ENCODE measurements at places on chromosomes 4 and X. TPM values are rescaled to one million over a fixed set of nuclear protein-coding genes. Genes with fewer than 3 reads are reported as not detected.

DNA sequence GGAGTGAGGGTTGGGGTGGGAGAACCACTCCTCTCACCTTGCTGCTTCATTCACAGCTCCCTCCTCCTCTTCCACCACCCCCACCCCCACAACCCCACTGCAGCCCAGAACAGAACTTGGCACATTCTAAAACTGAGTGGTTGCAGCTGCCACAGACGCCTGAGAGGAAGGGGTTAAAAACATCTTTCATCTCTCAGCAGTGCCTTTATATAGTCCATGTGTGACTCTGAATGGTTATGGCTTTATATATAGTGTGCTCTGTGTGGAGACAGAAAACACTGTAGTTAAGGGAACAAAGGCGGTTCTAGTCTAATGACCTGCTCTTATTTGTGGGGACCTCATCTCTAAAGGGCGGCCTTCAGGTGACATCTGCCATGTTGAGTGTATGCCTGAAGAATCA lies 144.8 kb downstream of the BCOR start:
- no peaks in the 10 kb centered on the region for H3K4me1 ChIP-seq
- no peaks in the 10 kb centered on the region for H3K36me3 ChIP-seq
- DNase-seq: no peak

- no peaks in the 10 kb centered on the region for H3K27me3 ChIP-seq
- DNase-seq: no peak
- no peaks in the 10 kb centered on the region for H3K36me3 ChIP-seq
- no peak overlapping the region for H3K4me3 ChIP-seq
- no peak overlapping the region for H3K27ac ChIP-seq
Measured at GRCh38 chrX:120726294-120726693, 96.4 kb upstream of the C1GALT1C1 start.

DNA sequence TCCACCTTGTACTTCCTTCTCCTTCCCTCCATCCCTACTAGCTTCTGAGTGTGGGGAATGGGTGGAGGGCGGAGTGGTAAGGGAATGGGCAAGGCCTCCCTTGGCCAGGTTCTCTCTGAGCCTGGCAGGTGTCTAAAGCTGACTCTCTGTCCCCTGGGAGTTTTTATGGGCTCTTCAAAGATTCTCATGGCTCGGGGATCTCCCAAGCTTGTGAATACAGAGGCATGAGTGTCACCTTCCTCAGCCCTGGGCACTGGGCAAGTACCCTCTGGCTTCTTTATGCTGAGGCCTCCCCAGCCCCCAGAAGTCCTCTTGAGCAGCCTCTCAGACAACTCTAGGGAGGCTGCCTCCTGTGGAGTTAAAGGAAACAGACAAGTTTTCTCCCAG lies 32.5 kb upstream of the DDX3X start:
- H3K4me3 ChIP-seq: no peak overlapping the region
- H3K27ac ChIP-seq: peak overlapping the region; percentile 61
- no peak for DNase-seq
- H3K36me3 ChIP-seq: no peaks in the 10 kb centered on the region
- no peaks in the 10 kb centered on the region for H3K27me3 ChIP-seq

- no peaks in the 10 kb centered on the region for H3K36me3 ChIP-seq
- peak; percentile 46 for DNase-seq
- H3K4me1 ChIP-seq: peaks cover 2% of the 10 kb centered on the region
Measured at GRCh38 chr4:87060957-87061356, 126.1 kb downstream of the AFF1 start.

DNA sequence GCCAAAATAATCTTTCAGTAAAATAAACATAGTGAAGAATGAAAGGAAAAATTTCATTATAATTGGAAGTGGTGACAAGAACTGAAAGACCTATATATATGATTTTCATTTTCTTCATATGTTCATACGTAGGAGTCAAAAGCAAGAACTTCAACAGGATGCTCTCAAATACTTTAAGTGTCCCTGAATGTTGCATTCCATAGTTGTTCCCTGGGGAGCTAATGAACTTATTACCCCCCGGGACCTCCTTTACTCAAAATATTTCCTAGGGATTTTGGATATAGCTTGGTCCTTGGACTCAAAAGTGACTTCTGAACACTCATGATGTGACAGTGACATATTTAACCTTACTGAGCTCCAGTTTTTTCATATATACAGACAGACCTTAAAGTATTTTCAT lies 44.9 kb upstream of the NDST4 start:
- no peaks in the 10 kb centered on the region for H3K4me1 ChIP-seq
- H3K27ac ChIP-seq: no peak overlapping the region
- H3K36me3 ChIP-seq: no peaks in the 10 kb centered on the region
- H3K27me3 ChIP-seq: no peaks in the 10 kb centered on the region

GRCh38 chr4:99868126-99868596 lies 26.1 kb downstream of the LAMTOR3 start:
- no peaks in the 10 kb centered on the region for H3K27me3 ChIP-seq
- DNase-seq: peak; percentile 43
- H3K4me3 ChIP-seq: no peak overlapping the region
- no peak overlapping the region for H3K27ac ChIP-seq
- H3K36me3 ChIP-seq: no peaks in the 10 kb centered on the region

DNA sequence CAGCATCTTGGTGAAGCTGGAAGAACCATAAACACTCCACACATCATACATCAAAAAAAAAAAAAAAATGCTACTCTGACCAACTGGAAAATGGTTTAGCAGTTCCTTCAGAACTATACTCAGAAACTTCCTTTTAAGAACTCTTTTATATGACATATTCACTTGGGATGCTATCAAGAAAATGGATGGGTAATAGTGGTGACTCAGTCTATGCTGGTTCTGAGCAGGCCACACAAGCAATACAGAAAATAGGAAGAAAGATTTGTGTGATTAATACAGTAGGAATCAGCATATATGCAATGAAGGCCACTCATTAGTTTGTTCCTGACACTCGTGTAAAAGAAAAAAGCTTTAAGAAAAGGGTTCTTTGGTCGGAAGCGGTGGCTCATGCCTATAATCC lies 123.5 kb upstream of the FAT4 start:
- no peak overlapping the region for H3K4me3 ChIP-seq
- H3K36me3 ChIP-seq: no peaks in the 10 kb centered on the region
- no peaks in the 10 kb centered on the region for H3K27me3 ChIP-seq
- no peak overlapping the region for H3K27ac ChIP-seq
- DNase-seq: peak; percentile 85

- no peak overlapping the region for H3K4me3 ChIP-seq
- H3K27ac ChIP-seq: no peak overlapping the region
- no peaks in the 10 kb centered on the region for H3K36me3 ChIP-seq
Measured at GRCh38 chr4:116073051-116073450, 959.6 kb upstream of the NDST4 start.

MAGEC3 gene
- total RNA-seq: not detected

ARX gene
- total RNA-seq: not detected

TMEM150C gene
- total RNA-seq: 1.2 TPM
